Right ventricle myocardium superior (tissue), 1 donor: ENCODE measurements at places on chromosomes 11 and 22.

GRCh38 chr22:39478441-39478850 is 21.6 kb downstream of the MGAT3 start:
- DNase-seq, result no peak

DNA sequence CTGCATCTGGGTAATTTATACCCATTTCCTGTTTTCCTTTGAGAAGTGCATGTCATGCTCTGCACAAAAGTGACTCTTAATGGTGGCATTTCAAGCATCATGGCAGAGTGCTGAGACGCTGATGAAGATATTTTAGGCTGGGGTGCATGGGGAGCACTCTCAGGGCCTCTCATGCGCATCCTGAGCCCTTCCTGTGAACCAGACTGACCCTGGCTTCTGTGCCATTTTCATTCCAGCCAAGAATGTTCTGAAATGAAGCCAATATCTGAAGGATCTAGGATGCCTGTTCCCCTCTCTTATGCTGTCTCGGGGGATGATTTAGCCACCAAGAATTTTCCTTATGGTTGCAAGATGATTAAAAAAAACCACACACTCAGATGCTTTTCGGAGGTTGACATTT is 61.5 kb downstream of the MIAT start:
- DNase-seq, result no peak

DNA sequence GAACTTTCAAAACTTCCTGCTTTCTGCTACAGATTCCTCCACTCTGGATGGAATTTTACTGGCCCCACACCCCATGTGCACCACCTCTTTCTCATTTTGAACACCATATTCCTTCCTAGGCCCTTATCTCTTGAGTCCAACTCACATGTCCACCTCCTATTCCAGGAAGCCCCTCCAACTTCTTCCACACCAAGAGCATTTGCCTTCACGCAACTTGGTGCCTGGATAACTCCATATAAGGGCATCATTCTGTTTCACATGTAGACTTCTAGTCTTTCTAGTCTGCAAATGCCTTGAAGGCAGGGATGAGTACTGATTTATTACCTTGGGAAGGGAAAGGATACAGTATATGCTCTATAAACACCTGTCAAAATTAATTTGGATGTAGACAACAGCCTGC is 17.5 kb downstream of the GAB2 start:
- no peak for DNase-seq

DNA sequence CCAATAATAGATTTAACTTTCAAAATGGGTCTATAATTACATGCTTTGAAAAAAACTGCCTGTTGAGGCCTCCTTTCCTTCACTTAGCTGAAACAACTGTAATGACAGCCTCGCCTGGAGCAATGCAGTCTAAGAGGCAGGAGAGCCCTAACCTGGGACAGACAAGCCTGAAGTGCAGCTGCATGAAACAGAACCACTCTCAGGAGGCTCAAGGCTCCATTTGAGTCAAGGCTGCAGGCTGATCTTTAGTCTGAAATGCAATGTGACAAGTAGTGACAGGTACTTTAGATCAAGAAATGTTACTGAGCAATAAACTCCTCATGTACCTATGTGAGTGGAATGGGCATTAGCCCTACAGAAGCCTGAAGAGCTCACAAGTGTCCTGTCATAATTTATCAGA is 414.0 kb upstream of the LUZP2 start:
- DNase-seq, result no peak

DNA sequence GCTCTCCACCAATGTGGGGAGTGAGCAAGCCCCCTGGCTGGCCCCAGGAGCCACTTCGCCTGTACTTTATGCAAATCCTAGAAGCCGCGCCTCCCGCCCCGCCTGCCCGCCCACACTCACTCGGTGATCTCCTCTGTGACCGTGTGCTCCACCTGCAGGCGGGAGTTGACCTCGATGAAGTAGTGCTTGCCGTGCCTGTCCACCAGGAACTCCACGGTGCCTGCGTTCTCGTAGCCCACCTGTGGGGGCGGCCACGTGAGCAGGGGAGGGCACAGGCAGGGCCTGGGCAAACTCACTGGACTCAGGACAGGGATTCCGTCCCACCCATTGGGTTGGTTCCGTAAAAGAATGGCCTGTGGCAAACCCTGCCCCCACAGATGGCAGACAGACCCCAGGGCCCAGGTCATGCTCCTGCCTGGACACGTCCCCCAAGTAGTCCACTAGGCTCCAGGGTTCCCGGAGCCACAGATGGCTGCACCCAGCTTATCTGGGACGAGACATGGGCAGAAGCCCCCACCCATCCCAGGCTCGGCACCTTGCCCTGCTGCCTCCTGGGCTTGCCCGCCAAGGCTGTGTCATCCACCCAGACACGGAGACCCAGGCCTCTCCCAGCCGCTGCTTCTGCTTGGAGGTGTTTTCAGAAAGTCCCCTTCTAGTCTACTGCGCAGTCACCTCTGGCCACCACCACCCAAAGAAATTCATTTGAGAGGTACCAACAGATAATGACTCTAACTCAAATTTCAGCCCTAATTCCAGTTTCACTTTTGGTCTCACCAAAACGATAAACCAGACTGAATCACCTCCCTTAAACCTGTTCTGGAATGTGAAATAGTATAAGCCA is 12.1 kb downstream of the LRFN4 start:
- no peak for DNase-seq

DNA sequence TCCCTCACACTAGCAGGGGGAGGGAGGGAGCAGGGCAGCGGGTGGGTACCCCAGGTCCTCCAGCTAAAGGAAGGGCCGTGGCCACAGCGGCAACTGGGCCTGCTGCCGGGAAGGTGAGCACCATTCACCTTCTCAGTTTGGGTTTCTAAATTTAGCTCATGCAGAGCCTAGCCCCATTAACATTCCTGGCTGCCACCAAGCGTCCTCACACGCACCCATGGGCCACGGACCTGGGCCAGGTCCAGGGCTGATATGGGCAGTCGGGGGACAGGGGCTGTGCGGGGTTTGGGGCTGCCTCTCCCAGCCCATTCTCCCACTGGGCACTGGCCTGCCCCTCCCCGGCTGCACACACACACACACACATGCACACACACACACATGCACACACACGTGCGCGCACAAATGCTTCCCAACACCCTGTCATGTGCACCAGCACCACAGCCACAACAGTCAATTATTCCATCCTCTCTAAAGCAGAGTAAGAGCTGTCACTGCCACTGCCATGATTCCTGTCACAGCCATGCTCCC is 28.7 kb downstream of the SYT7 start:
- peak; percentile 61 for DNase-seq

DNA sequence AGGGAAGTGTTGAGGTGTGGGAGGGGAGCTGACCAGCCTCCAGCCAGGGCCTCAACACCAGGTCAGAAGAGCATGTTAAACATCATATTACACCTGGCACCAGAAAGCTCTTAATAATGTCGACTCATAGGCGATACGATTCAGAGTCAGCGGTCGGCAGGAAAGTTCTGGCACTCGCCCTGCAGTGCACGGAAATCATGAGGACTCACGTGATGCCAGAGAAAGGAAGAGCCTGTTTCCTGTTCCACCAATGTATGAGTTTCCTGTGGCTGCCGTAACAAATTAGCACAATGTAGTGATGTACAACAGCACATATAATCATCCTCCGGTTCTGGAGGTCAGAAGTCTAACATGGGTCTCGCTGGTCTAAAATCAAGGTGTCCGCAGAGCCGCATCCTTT is 198.8 kb downstream of the BARX2 start:
- DNase-seq, result no peak

DNA sequence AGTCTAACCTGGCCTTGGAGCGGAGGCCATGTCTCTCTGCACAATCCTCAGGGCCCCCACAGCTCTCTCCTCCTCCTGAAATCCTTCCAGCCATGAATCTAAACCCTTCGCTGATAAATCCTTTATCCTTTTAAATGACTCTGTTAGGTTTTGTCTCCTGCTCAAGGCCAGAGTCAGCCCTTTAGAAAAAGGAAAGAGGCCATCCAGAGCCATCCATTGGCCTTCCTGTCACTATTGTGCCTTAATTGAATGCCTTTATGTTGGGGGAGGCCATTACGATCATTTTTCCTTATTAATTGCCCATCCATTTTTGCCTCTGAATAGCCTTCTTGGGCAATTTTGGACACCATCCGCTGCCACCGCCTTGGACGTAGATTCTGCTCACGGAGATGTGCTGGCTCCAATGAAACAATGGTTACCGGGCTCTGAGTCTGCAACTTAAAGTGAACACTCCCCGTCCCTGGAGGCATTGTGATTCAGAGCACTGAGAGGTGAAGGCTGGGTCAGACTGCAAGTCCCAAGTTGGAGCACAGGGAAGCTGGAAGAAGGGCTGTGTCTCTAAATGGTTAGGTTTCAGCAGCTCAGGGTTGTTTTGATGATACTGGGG is 213.0 kb upstream of the E2F8 start:
- DNase-seq, result no peak

- DNase-seq, result peak; percentile 89
Measured at GRCh38 chr11:118908901-118909618, 16.7 kb downstream of the BCL9L start.

DNA sequence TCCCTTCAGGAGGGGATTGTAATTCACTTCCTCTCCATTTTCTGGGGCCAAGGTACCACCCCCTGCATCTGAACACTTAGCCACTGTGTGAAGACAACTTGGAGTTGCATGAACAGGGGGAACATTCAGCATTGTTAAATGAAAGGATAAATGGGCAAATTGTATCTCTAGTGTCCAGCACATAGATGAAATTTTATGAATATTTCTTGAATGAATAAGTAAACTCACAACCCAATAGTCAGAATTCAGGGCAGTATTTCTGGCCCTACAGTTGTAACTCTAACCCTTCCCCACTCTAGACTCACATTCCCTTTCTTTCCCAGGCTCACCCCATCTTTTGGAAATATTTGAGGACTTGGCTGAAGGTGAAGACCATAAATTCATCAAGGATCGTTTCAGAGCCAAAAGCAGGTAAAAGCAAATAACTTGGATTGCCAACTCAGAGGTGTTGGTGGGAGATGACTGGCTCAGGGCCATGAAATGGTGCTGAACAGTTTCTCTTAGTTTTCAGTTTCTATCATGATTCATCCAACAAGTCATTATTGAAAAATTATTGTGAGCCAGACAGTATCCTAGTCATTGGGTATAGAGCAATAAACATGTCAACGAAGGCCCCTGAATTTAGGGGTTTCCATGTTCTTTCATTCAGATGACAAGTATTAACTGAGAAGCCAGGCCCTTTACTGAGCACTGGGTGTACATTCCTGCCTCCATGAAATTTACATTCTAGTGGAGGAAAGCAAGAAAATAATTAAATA is 33.3 kb upstream of the ZC3H12C start:
- no peak for DNase-seq

DNA sequence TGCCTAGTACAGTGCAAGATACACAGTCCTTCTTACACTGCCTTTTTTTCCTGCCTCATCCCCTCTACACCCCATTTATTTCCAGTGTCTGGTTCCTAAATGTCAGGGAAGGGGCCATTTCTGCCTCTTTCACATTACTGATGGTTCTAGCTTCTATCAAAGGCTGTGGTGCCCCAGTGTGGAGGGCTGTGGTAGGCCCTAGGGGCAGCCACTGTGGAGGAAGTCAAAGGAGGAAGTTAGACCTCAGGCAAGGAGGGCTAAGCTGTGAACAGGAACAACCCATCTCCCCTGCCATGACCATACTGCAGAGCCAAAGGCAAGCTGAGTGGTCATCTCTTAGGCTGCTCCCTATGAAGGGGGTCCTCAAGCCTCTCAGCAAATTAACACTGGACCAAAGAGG is 81.9 kb upstream of the CRTAM start:
- peak; percentile 62 for DNase-seq

GRCh38 chr22:45682064-45682463 is 10.4 kb downstream of the ATXN10 start:
- DNase-seq, result no peak

GRCh38 chr11:31809857-31810778 is 1.0 kb downstream of the PAX6 start:
- no peak for DNase-seq

GRCh38 chr22:20164863-20165262 is 14.0 kb upstream of the CCDC188 start:
- DNase-seq, result no peak

DNA sequence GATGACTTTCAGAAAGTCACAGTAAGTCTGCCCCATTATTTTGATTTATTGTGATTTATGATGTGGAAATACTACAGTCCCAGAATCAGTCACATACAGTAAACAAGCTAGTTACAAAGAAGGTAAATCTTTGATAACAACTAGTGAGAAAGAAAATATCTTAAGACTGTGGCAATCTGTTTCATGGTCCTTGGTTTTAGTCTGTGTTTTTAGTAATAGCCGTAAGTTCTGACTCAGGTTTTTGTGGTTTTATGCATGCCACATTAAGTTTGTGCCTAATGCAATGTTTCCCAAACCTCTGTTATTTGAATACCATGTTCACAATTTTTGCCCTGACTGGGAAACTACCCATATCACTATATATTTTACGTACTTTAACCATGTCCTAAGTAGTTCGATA is 6.7 kb downstream of the CEP295 start:
- no peak for DNase-seq

DNA sequence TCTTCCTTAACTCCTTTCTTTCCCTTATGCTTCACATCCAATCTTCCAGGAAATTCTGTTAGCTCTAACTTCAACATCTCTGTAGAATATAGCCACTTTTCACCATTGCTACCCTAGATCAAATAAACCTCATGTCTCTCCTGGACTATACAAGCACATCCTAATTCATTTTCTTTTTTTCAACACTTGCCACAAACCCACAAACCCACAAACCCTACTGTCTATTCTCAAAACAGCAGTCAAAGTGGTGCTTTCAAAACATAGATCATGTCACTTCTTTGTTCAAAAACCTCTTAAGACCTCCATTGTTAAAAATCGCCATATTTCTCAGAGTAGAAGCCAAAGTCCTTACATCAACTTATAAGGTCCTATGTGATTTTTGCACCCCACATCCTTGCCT is 94.3 kb downstream of the PIWIL4 start:
- DNase-seq, result no peak

DNA sequence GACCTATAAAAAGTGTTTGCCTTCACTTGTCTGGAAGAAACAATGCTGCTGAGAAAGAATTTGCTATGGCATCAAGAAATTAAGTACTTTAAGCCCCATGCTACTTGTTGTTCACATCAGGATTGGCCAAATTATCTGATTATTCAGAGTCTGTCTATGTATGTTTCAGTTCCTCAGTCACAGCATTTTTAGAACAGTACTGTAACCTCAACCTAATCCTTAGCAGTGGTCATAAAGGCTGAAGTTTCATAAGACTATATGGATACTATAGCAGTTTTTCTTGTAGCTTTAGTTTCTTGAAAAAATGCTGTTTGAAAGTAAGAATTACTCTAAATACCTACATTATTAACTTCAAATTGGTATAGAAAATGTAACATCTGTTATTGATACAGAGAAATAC is 153.9 kb downstream of the INSC start:
- DNase-seq, result no peak

DNA sequence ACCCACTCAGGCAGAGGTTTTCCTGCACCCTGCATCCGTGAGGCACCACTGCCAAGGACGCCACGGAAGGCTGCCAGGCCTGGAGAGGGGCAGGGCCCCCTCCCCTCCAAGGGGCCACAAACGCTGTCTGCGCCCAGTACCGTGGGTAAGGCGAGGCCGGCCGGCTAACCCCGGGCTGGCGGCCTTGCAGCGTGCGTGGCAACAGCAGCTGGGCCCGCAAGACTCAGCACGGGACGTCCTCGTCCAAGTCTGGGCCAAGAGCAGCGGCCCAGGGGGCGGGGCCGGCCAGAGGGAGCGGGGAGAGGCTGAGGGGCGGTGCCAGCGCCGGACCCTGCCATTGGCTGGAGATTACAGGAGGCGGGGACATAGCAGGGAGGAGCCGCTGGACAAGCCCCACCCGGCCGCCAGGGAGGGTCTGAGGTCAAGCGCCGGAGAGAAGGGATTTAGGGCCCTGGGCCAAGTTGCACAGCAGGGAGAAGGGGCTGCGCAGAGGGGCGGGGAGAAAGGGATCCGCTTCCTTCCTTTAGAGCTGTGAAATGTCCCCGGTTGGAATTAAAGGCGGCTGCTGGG is 16.0 kb downstream of the SLC43A1 start:
- DNase-seq, result peak; percentile 98
